ENCODE measurements at places on chromosomes 7 and 10.

DNA sequence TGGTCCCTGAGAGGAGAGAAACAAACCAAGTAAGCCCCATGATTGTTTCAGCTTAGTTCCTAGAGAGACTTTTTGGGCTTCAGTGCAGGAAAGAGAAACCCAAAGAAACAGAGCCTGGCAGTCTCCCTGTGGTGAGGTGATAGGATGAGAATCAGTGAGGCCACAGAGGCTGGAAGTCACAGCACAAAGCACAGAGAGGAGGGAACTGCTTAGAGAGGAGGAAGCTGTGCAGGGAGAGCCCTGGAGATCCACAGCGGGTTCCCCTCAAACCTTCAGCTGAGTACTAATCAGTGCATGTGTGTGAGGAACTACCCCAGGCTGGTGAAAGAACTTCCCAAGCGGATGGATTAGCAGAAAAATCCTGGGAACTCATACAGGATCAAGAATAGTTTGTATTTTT lies 27.4 kb upstream of the HECW1 start:
- DNase-seq, result no peak

DNA sequence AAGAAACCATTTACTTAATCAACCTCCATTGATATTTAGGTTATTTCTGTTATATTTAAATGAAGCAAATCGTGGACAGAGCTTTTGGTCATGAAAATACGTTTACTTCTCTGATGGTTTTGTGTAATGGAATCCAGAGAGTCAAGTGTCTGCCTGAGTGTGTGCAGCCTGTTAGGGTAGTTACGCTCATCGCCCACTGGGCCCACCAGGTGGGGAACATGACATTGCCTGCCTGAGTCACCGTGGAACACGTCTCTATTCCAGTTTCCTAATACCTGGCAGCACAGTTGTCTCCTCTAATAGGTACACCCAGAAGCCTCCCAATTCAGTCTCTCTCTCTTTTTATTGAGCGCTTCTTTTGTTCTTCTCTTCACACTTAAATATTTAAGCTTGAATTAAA lies 91.0 kb downstream of the ADCY1 start:
- no peak for DNase-seq

DNA sequence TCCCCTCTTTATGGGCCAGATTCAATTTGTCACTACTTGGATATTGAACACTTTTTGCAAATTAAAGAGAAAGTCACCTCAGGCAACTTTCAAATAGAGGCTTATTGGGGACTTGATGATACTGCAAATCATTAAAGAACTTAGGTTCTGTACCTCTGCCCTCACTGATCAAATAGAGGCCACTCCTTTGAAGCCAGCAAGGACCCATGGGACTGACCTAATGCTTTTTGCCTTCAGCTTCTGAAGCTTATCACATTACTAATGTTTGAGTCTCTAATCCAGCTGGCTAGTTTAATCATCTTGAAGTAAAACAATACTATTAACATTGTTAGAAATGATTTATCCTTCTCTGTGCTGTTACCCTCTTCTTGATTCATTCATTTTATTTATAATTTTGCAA lies 93.0 kb upstream of the ZNF800 start:
- no peak for DNase-seq

- DNase-seq, result no peak
Observed at GRCh38 chr7:43114458-43114780, 2.0 kb downstream of the HECW1 start.

DNA sequence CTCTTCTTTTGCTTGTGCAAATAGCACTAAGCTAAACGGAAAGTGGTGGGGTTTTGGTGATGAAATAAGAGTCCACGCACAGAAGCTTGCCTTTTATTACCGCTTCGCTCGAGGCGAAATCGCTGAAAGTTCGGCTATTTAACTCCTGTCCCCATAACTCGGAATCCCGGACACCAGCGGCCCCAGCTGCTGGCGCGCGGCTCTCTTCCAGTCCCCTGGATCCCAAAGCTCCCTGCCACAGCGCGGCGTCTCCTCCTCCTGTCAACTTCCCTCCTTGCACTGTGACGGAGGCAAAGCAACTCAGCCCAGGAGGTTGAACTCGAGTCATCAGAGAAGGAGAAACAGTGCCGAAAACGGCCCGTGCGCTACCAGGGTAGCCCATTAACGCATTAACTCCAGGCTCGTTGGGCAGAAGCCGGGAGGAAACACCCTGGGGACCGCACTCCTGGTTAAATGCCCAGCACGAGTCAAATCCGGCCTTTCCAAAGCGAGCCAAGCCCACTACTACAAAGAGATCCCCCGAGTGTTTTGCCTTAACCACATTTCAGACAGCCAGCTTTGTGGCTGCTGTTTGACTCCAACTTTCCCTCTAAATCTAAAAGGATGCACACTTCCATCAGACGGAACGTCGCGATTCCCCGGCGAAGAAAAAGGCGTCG lies 1.3 kb downstream of the SEMA3D start:
- no peak for DNase-seq

DNA sequence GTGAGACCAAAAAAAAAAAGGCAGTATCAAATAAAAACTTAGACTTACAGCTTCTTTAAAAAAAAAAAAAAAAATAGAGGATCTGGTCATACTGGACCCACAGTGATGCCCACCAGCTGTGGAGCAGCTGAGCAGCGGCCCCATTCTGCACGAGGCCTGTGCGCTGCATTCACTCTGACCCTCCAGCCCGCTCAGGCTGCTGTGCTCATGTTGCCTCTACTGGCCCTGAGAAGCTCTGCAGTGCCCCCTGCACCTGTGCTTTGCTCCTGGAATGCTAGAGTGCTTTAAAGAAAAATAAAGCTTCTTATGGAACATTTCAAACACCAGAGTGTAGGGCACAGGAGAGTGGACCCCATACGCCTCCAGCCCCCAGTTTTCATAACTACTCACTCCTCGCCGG lies 33.2 kb downstream of the TMEM120A start:
- DNase-seq, result no peak

- DNase-seq, result no peak
Observed at GRCh38 chr10:126569513-126570244, 100.8 kb downstream of the C10orf90 start.

- DNase-seq, result no peak
Observed at GRCh38 chr10:30842894-30843293, 188.8 kb downstream of the ZNF438 start.

- no peak for DNase-seq
Observed at GRCh38 chr10:121514141-121514865, 83.9 kb downstream of the FGFR2 start.

- DNase-seq, result peak; percentile 46
Observed at GRCh38 chr7:98133181-98133580, 26.5 kb downstream of the LMTK2 start.

DNA sequence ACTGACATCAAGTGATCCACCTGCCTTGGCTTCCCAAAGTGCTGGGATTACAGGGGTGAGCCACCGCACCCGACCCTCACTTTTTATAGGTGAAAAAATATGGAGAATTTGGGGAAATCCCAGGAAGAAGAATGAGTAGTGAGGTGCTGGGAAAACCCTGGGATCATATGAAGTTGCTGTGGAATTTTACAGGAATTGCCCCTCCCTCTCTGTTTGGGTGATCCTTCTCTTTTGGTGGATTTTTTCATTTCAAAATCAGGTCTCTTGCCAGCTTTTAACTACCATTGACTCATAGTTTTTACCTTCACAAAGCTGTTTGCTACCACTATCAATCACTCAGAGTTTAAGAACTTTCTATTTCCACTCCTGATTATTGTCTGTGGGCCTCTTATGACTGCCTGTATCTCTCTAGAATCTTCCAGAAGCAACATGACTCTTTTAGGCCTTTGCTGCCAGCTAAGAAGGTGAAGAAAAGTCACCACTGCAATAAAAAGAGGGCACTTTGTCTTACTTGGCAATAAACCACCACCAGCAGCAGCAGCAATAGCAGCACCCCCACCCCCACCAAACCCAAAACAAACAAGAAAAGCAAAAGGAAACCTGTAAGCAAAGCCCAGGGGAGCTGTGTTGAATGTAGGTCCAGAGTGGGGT lies 4.0 kb upstream of the GIMAP8 start:
- no peak for DNase-seq

DNA sequence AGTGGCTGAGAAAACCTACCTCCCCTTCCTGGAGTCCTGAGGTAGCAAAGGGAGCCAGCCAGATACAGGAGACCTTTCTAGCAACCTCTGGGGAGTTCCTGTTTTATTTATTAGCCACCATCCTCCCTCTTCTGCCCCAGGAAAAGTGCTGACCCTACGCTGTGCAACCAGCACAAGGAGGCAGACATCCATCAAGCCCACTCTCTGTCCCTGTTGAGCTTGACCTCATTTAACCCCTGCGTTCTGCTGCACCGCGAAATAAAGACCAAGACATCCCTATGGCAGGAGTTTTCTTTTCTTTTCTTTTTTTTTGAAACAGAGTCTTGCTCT lies 25.3 kb upstream of the ANKRD2 start:
- DNase-seq, result no peak

DNA sequence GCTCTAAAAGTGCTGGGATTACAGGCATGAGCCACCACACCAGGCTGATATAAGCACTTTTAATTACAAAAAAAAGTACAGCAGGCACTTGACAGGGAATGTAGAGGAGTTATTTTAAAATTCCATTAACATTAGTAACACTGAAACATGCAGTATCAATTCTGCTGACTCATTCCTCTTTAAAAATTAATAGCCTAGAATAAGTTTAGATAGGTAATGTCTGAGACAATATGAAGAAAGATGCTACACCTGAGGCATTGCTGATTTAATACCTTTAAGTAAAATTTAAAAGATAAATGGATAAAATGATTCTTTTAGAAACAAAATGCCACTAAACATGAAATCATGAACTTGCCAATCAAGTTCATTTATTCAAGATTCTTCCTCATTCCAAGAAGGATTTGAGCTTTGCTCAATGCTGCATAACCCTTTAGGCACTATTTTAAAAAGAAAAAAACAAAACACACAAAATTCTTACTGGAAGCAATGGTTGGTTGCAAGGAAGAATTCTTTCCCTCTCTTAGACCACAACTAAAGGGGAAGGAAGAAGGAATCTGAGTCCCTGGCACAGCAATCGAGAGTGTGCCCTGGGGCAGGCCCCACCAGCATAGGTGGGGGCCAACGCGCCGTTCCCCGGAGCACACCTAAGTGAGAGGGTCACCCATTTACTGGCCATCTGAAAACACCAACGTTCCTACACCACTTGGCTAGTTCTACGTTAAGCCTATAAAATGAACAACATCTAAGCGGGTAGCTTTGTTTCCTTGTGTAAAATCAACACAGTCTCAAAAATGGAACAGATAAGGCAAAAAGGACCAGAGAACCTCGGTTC lies 26.6 kb downstream of the ESYT2 start:
- no peak for DNase-seq

- DNase-seq, result no peak
Observed at GRCh38 chr10:55734112-55734511, 626.9 kb downstream of the ZWINT start.

GRCh38 chr10:75969031-75969430 lies 537.6 kb downstream of the LRMDA start:
- DNase-seq, result no peak

- no peak for DNase-seq
Observed at GRCh38 chr7:112444505-112444904, 5.8 kb upstream of the IFRD1 start.

DNA sequence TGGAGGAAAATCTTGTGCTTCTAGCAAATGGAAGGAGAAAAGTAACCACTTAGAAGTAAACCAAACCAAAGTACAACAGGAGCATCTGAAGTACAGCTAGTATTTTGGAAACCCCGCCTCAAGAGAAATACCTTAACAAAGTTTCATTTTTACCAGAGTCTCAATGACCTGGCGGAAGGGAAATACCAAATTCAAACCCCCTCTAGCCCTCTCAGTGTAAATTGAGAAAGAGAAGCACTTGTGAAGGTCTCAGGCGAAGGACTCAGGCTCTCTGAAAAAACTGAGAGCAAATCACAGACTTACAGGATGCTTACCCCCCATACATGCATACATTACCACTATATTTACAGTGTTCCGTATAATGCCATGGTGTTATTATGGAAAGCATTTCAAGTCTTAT lies 70.1 kb downstream of the ZPBP start:
- no peak for DNase-seq

- DNase-seq, result peak; percentile 24
Observed at GRCh38 chr10:50740293-50740648, 535 bp downstream of the ASAH2B start.

- DNase-seq, result peak; percentile 67
Observed at GRCh38 chr7:50397320-50397970, 52.7 kb downstream of the FIGNL1 start.

GRCh38 chr10:31961277-31962074 lies 32.8 kb upstream of the ARHGAP12 start:
- DNase-seq, result no peak

DNA sequence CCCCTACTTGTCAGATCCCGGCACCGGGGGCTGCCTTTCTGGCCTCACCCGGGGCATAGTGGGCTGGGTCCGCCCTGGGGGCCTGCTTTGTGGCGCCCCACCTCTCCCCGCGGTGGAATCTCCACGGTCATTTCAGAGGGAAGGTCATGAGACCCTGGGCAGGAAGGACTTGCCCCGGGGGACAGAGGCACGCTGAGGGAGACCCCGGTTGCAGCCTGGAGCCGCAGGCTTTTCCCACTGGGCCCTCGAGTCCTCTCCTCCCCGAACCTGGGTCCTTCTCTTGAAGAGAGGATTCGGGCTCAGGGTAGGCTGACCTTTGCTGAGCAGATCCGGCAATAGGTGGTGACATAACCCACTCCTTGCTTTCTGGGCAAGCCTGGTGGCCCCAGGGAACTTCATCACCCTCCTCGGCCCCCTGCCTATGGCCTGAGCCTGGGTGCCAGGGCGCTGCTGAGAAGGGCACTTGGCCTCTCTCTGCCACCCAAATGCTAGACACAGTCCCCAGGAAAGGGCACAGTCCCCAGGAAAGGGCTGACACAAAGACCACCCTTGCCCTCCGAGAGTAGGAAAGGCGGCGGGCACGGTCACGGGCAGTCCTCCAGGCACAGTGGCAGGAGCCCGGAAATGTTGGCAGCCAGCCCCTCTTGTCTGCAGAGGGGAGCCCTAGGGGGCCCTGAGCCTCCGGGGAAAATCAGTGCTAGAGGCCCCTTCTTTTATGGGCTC lies 36.2 kb downstream of the FKBP6 start:
- no peak for DNase-seq

DNA sequence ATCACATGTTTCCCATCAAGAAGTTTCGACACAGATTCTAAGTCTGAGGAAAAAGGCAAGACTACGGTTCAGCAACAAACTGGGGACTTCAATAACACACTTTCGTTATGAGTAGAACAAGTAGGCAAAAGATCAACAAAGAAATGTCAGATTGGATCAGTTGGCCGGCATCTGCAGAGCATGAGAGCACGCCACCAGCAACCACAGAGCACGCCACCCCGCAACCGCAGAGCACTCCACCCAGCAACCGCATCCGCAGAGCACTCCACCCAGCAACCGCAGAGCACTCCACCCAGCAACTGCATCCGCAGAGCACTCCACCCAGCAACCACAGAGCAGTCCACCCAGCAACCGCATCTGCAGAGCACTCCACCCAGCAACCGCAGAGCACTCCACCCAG lies 89.7 kb upstream of the FAM20C start:
- DNase-seq, result peak; percentile 8

- no peak for DNase-seq
Observed at GRCh38 chr7:117019786-117020590, 66.7 kb downstream of the ST7 start.

- peak; percentile 64 for DNase-seq
Observed at GRCh38 chr7:73606801-73607691, 17.3 kb downstream of the MLXIPL start.
